Sigmoid colon (tissue), 7 donors: ENCODE measurements at places on chromosomes 12 and 14. TPM values are rescaled to one million over a fixed set of nuclear protein-coding genes. Genes with fewer than 3 reads are reported as not detected.
A peak's percentile ranks its signal among the peaks of the same experiment; 100 is the strongest.

Gene GPD1
- total RNA-seq: 59.6 TPM

DNA sequence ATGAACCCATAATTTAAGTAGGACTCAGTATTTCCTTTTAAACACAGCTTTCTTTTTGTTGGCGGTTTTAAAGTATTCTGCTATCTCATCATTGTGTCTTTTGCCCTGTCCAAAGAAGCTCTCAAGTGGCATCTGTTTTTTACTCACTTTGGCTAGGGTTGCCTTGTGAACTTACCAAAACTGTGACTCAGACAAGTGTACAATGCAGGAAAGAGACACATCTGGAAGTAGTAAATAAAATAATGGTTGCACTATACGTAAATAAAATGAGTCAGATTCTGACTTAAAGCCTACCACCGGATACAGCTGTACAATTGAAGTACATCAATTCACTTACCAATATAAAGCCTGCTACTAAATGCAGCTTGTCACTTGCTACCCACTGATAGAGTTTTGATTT lies 619.2 kb upstream of the LRFN5 start:
- no peak for DNase-seq

GRCh38 chr14:33671556-33671955 lies 279.3 kb downstream of the EGLN3 start:
- DNase-seq: no peak

Gene DEPDC4
- total RNA-seq: not detected

- no peak for DNase-seq
These were observed 257.6 kb downstream of the C12orf75 start for GRCh38 chr12:105588106-105588505.

GRCh38 chr12:116642683-116643082 lies 83.5 kb downstream of the MAP1LC3B2 start:
- DNase-seq: no peak

GRCh38 chr12:31363416-31363809 lies 37.5 kb upstream of the SINHCAF start:
- no peak for DNase-seq

DNA sequence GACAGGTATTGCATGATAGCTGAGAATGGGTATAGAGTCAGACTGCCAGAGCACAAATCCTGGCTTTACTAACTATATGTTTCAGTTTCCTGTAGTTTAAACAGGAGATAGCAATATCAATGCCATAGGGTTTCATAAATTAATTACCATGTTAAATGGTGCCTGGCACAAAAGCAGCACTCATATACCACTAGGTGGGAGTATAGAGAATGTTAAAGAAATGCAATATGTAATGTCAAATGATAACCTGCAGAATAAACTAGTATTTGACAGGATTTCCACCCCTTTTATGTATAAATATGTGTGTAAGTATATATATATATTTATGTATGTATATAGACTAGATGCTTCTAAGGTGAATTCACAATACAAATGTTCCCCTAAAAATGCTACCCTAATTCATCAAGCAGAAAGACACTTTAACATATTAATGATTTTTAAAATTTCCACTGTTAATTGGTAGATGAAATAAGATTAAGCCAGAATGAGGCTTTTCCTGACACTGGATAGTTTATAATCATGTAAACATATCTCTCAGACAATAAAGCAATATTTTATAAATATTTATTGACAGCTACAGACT lies 8.6 kb downstream of the WDR89 start:
- no peak for DNase-seq

Gene DHRS2
- total RNA-seq: not detected

Gene ABCD2
- 0.68 TPM for total RNA-seq

DNA sequence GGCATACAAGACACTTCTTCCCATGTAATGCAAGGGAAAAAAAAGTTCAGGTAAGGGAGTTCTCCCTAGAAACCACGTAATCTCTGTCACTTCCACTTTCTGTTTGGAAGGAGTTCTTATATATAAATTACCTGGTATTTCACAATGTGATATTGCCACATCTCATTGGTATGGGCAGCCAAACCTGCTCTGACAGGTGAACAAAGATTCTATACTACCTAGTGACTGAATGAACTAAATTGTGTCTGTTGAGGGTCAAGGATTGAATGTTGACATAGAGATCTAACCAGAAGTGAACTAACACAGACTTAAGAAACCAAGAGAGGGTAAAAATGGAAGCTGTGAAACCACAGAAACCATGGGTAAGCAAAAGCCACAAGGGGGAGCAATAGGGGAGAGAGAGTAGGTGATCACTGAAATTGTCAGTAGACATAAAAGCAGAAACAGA lies 161.3 kb downstream of the RPL10L start:
- no peak for DNase-seq

- peak; percentile 88 for DNase-seq
These were observed 9.2 kb upstream of the NUAK1 start for GRCh38 chr12:106147956-106148355.

GRCh38 chr14:54310151-54310850 lies 86.5 kb upstream of the CDKN3 start:
- no peak for DNase-seq

Gene OR4K1
- total RNA-seq: not detected

DNA sequence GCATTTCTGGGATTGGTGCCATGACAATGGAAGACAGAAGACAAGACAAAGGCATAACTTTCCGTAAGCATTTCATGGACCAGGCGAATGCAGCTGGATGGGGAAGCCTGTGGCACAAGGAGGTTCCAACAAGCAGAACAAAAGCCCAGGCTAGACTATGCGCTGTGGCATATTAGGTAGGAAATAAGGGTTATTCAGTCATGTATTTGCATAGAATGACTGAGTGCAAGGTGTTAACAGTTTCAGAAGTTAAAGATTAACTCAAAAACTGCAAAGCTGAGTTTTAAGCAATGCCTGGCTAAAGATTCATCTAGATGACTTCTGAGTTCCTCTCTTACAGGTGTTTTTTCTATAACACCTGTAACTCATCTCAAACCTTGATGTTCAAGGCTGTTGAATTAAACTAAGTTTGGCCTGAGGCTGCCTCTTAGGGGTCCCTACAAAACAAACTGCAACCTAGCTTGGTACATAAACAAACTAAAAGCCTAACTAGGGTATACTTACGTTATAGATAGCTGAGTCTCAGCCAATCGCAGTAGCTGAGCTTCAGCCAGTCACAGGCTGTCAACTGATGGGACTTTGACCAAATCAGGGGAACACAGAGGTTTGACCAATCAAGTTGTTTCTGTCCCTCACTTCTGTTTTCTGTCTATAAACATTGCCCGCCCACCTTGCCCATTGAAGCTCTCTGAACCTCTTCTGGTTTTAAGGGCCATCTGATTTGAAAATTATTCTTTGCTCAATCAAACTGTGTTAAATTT lies 52.2 kb upstream of the PLBD1 start:
- no peak for DNase-seq

- no peak for DNase-seq
These were observed 19.1 kb downstream of the BBOF1 start for GRCh38 chr14:74038020-74038859.

GRCh38 chr14:99419905-99420304 lies 60.8 kb downstream of the SETD3 start:
- DNase-seq: no peak

- DNase-seq: no peak
These were observed 33.7 kb downstream of the SPPL3 start for GRCh38 chr12:120870415-120870814.

Gene SLC10A1
- total RNA-seq: not detected

DNA sequence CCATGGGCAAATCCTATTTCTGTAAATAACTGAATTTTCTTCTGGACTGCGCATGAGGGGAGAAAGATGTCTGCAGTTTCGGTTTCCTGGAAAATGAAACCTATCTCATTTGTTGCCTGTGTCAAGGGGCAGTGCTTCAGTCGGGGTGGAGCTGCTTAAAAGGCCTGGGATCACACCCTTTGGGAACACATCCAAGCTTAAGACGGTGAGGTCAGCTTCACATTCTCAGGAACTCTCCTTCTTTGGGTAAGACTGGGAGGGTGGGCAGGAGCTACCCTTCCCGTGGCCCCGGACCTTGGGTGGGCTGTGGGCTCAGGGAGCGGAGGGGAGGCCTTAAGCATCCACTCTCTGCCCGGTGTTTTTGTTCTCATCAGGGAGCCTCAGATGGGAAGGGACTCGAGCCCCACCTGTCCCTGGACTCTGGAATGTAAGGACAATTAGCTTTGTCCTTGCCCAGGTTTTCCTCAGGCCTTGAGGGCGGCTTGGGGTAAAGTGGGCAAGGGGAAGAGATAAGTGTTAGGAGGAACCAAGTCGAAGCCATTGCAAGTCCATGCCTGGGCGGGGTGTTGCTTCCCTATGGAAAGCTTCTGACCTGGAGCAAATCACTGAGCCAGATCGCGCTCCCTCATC lies at the start of gene IFI27:
Gene IFI27 (plus strand): TSS at position 185 of the 630 bp plus-strand sequence.
- peak; percentile 76 for DNase-seq

Gene SLC5A8
- not detected for total RNA-seq

- no peak for DNase-seq
These were observed 161.2 kb downstream of the NTF3 start for GRCh38 chr12:5593086-5593485.
